ENCODE measurements at places on chromosomes 1 and 21. TPM values are rescaled to one million over a fixed set of nuclear protein-coding genes. Genes with fewer than 3 reads are reported as not detected.

GRCh38 chr1:24915816-24916602 lies 14.1 kb downstream of the RUNX3 start:
- no peak for DNase-seq

- no peak for DNase-seq
Observed at GRCh38 chr1:209516771-209517680, 66.5 kb upstream of the CAMK1G start.

Gene FOXD3
- not detected for total RNA-seq

- no peak for DNase-seq
Observed at GRCh38 chr1:212401042-212401441, 13.6 kb downstream of the PACC1 start.

Gene GSTM5
- not detected for total RNA-seq

GRCh38 chr1:93904228-93904627 lies 5.0 kb downstream of the GCLM start:
- no peak for DNase-seq

Gene PAX7
- 0.05 TPM for total RNA-seq
